Sigmoid colon (tissue), 7 donors: ENCODE measurements at places on chromosomes 16 and 17. TPM values are rescaled to one million over a fixed set of nuclear protein-coding genes. Genes with fewer than 3 reads are reported as not detected.
A peak's percentile ranks its signal among the peaks of the same experiment; 100 is the strongest.

Gene MYCBPAP
- total RNA-seq: 2.0 TPM

Gene SP2
- 4.3 TPM for total RNA-seq

Gene KRT9
- not detected for total RNA-seq

Gene PIPOX
- 11.8 TPM for total RNA-seq

Gene ABI3
- total RNA-seq: 2.5 TPM

Gene PYDC1
- total RNA-seq: not detected

Gene MRPS34
- 104 TPM for total RNA-seq

DNA sequence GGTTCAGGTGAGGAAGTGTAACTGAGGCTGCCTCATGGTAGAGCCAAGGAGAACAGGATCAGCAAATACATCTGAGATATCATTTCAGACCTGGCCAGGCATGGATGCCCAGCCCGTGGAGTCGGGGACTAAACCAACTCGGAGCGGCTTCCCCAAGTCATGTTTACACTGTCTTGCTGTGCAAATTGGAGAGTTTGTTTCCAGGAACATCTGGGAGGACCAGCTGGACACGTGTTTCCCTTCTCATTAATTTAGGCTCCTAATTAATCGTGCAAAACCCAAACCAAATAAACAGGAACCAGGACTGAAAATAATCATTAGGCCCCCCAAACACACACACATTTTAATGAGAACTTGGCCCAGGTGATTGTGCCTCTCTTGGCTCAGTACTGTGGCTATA lies 70.9 kb upstream of the SALL1 start:
- no peak overlapping the region for H3K4me3 ChIP-seq
- no peak for DNase-seq
- no peak overlapping the region for H3K27ac ChIP-seq
- no peaks in the 10 kb centered on the region for H3K36me3 ChIP-seq
- no peaks in the 10 kb centered on the region for H3K4me1 ChIP-seq
- no peaks in the 10 kb centered on the region for H3K27me3 ChIP-seq

- peaks cover 49% of the 10 kb centered on the region for H3K36me3 ChIP-seq
- DNase-seq: peak; percentile 91
- H3K27ac ChIP-seq: peak overlapping the region; percentile 52
Measured at GRCh38 chr17:82931699-82932517, 92.1 kb upstream of the ZNF750 start.

- no peaks in the 10 kb centered on the region for H3K27me3 ChIP-seq
- H3K4me1 ChIP-seq: no peaks in the 10 kb centered on the region
- no peak overlapping the region for H3K4me3 ChIP-seq
Measured at GRCh38 chr16:29649588-29650494, 13.2 kb upstream of the SPN start.

- H3K4me3 ChIP-seq: no peak overlapping the region
- H3K27ac ChIP-seq: no peak overlapping the region
- DNase-seq: no peak
- H3K4me1 ChIP-seq: no peaks in the 10 kb centered on the region
- H3K27me3 ChIP-seq: no peaks in the 10 kb centered on the region
- H3K36me3 ChIP-seq: no peaks in the 10 kb centered on the region
Measured at GRCh38 chr17:31058976-31059375, 35.8 kb upstream of the NF1 start.

DNA sequence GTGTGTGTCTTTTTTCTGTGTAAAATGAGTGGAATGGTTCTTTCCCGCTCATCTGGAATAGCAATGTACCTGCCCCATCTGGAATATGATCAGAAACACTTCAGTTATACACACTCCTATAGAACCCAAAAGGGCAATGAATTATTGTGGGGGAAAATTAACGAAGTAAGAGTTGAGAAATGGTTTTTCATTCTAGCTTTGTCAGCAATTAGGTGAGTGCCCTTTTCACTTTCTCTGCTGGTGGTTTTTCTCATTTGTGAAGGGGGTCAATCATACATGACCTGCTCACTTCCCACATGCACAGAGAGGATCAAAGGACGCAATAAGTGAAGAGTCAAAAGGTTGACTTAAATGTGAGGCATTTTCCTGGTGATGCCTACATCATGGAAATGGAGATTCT lies 168.0 kb downstream of the HS3ST3B1 start:
- no peaks in the 10 kb centered on the region for H3K36me3 ChIP-seq
- H3K4me3 ChIP-seq: no peak overlapping the region
- H3K27ac ChIP-seq: no peak overlapping the region
- no peak for DNase-seq
- no peaks in the 10 kb centered on the region for H3K4me1 ChIP-seq

DNA sequence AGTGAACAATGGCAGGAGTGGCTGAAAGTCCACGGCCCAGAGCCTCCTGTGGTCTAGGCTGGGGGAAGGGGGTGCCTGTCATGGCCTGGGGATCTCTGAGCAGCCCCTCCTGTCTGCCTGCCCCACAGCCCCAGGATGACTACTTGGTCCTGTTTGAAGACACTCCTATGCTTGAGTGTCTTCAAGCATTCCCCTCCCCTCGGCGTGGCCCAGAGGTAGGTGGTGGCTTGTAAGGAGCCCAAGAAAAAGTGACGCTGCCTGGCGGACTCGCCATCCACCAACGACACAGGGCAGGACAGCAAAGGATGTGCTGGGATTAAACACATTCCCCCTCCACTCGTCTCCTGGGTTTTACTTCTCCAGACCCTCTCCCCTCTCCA lies 5.7 kb downstream of the SULT1A1 start:
- no peak overlapping the region for H3K4me3 ChIP-seq
- H3K4me1 ChIP-seq: no peaks in the 10 kb centered on the region
- no peaks in the 10 kb centered on the region for H3K36me3 ChIP-seq
- DNase-seq: peak; percentile 66
- H3K27ac ChIP-seq: no peak overlapping the region

DNA sequence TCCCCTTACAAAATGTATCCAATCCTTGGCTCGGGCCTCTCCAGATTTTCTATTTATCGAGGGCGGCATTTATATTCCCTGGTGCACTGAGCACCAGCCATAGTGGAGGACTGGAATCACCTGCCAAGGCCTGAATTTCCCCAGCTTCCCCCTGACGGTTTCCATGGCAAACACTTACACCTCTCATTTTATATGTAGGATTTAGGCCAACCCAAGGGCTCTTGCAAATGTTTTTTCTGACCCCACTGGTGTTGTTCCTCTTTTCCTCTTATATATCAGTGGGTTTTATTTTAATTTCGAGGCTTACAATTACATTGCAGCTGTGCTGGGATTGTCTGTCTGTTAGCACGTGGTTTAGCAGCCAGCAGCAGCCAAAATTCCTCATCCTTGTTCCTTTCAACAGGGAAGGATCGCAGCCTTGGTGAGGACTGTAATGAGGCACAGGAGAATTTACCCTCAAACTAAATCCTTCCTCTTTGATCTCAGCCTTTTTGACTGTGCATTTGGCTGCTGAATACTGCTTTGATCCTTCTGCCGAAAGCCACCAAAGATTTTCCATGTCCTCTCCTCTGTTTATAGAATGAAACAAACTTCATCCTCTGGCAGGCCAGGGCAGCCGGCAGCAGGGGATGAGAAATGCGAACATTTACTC lies 26.5 kb upstream of the CES5A start:
- no peak for DNase-seq
- H3K4me1 ChIP-seq: no peaks in the 10 kb centered on the region
- H3K27me3 ChIP-seq: no peaks in the 10 kb centered on the region
- H3K27ac ChIP-seq: no peak overlapping the region

GRCh38 chr16:51409001-51409675 lies 258.1 kb upstream of the SALL1 start:
- no peak overlapping the region for H3K4me3 ChIP-seq
- no peaks in the 10 kb centered on the region for H3K27me3 ChIP-seq
- H3K4me1 ChIP-seq: no peaks in the 10 kb centered on the region
- DNase-seq: no peak
- no peaks in the 10 kb centered on the region for H3K36me3 ChIP-seq
